ENCODE measurements at places on chromosomes 4 and X.

DNA sequence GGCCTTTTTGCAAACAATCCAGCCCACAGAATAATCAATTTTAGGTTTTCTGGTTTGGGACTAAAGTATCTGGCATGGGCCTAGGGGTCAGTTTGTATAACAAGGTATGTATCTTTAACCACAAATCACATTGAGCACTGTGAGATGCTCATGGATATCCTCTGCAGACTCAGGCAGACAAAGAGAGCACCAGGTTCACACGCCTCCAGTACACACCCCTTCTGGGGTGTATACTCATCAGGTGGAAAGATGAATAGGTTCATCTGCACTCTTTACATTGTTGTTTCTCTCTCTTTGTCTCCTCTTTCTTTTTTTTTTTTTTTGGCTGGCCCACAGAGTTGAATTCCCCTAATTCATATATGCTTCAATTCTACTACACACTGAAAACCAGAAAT, 21.1 kb downstream of the TEC start:
- no peak for DNase-seq

- DNase-seq = no peak
These were observed 38.0 kb downstream of the GK2 start for GRCh38 chr4:79370026-79370425.

- DNase-seq = no peak
These were observed 55.3 kb upstream of the TECRL start for GRCh38 chr4:64464581-64464980.

GRCh38 chrX:134023851-134024281, 38.5 kb upstream of the GPC3 start:
- DNase-seq = no peak

GRCh38 chr4:107094332-107094731, 58.2 kb upstream of the DKK2 start:
- no peak for DNase-seq

All from spinal cord (tissue), 10 donors.